ENCODE measurements at places on chromosomes 2 and 18.

DNA sequence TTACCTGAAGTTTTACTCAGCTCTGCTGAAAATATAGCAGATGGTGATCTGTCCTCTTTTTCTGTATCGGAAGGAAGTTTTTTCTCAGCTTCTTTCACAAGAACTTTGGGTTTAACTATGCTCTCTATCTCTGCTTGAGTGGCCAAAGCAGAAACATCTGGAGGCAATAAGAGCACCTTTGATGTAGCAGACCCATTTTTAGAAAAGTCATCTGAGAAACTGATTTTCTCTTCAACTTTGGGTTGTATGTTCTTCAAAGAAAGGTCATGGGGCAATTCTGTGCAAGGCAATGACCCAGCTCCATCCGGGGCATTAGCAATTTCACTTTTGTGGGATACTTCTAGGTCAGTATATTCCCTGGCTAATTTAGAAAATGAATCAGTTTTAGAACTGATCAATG, 25.2 kb downstream of the RTN4 start:
- DNase-seq = no peak

DNA sequence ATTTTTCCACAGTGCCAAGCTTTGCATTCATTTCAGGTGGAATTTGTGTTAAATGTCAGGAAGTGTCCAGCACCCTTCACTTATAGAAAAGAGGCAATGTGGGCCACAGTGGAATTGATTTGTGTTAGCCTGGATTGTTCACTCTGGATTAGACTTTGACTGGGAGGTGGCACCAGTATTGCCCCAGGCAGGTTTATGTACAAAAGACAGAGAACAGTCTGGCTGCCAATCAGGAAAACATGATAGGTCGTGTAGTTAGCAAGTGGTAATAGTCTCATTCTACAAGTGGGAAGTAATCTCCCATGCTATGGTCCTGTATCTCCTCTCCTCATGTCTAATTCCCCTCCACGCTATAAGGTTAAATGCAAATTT, 45.6 kb downstream of the RAB27B start:
- DNase-seq = no peak

DNA sequence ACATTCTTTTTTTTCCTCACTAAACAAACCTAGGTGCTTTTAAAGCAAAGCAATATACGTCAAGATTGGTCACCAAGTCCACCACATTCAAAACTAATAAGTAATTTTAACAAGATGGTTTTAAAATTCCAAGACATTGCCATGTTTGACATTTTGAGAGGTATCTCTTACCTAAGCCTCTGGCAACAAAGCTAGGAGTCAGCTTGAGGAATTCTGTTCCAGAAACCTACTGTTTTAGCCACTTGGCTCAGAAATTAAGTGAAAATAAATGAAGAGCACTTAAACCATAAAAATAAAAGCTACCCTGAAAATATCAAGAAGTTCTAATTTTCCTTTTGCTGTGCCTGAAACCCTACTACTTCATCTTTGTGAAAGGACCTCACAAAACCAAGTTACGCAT, 30.0 kb upstream of the CHMP3 start:
- no peak for DNase-seq

DNA sequence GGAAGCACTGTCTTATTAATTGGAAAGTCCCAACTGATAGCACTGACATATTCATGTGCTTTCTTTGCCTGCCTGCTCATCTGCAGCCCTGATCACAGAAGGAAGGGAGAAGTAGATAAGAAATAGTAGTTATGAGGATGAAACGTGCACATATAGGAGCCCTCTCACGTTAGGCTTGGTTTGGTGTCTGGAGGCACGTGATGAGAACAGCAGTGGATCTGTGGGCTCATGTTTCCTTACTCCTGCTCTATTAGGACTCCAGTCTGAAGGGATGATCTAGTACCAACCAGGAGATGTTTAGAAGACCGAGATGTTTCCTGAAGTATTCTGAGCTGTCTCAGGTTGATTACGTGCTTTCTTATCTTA, 84.9 kb downstream of the MAP4K4 start:
- DNase-seq = no peak

DNA sequence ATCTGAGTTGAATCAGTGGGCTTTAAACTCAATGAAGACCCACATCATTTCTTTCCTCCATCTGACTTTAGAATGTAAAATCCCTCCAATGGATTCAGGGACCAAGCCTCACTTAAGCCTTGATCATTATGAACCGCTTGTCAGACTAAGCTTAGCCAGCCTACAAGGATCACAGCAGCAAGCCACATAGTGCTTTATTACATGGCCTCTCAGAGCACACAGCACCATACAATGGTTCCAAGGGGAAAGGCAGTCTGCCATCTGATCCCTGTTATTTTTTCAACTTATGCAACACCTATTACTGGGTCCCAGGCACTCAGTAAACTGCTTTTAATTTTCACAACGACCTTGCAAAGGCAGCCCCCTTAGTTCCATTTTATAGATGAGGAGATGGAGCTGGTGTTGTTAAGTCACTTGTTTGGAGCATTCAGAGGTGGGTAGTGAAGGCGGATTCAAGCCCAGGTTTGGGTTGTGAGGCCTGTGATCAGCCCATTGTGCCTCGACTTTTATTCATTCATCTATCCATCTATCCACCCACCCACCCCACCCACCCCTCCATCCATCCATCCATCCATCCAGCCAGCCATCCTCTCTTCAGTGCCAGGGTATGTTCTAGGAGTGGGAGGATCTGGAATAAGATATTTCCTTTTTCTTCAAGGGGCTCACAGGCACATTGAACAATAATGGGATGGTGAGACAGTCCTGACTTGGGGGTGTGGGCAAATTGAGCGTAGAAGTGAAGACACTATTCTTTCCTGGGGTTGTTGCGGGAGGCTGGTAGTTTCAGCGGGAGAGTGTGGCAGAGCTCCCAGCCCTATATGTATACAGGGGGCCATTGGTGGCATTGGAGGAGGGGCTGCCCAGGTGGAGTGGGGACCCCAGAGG, 141.2 kb downstream of the MYCN start:
- no peak for DNase-seq

DNA sequence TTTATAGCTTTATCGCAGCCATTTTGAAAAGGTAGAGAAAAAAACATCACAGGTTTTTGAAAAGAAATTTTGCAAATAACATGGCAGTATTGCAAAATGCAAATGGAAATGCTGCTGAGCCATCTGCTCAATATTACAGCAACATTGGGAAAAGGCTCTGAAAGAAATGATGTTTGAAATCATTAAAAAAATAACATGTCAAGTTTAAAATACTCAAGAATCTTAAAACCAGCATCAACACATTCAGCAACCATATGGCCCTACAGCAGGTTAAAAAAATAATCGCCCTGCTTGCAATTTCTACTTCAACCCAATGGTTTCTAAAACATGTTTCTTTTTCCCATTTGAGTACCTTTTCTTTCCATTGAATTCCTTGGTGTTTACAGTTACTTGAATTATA, 289.4 kb downstream of the AFF3 start:
- DNase-seq = no peak

- no peak for DNase-seq
Measured at GRCh38 chr2:161710131-161710915, 86.1 kb downstream of the SLC4A10 start.

DNA sequence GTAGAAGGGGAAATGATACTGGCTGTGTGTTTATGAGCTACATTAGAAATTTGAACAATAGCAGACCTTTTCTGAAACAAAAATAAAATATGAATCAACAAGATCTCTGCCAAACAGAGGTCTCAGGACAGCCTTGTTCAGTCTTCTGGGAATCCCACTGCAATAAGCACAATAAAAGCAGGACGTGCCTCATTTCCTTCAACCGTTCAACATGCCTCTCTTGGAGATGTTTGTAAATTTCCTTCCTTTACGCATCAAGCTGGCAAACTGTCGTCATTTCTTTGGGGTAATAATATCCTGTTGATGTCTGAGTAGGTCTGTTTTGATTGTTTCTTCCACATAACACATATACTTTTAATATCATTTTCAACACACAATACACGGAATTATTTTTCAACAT, 77.2 kb downstream of the TCF4 start:
- no peak for DNase-seq

GRCh38 chr2:237482485-237482884, 4.6 kb upstream of the MLPH start:
- peak; percentile 8 for DNase-seq

DNA sequence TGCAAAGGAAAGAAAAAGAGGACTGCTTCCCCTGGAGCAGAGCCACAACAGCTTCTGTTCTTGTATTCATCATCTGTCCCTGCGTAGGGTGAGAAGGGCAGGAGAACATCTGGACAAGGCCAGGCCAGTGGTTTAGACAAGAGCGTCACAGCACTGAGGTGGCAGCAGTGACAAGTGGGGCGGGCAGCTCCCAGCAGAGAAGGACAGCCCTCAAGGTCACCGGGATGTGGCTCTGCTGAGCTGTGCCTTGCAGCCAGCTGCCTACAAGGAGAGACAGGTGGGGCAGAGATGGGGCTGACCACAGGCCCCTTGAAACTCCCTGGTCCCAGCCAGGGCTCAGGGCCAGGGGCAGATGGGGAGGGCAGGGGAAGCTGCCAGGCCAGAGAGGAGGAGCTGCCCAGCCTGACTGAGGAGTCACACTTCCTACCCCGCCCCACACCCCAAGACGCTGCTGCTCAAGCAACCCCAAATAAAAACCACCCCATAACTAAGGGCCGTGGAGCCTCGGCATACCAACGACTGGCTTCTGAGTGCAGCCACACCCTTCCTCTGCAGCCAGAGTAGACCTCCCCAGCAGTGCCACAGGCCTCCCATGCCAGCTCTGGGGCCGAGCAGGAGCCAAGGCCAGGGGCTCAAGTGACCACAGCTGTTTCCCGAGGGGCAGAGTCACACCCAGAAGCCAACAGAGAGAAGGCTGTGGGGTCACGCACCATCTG, 5.4 kb downstream of the RAB11FIP5 start:
- DNase-seq = peak; percentile 28

GRCh38 chr18:12408247-12408869, 629 bp downstream of the PRELID3A start:
- DNase-seq = no peak

GRCh38 chr2:56813490-56813889, 629.7 kb downstream of the CCDC85A start:
- no peak for DNase-seq

DNA sequence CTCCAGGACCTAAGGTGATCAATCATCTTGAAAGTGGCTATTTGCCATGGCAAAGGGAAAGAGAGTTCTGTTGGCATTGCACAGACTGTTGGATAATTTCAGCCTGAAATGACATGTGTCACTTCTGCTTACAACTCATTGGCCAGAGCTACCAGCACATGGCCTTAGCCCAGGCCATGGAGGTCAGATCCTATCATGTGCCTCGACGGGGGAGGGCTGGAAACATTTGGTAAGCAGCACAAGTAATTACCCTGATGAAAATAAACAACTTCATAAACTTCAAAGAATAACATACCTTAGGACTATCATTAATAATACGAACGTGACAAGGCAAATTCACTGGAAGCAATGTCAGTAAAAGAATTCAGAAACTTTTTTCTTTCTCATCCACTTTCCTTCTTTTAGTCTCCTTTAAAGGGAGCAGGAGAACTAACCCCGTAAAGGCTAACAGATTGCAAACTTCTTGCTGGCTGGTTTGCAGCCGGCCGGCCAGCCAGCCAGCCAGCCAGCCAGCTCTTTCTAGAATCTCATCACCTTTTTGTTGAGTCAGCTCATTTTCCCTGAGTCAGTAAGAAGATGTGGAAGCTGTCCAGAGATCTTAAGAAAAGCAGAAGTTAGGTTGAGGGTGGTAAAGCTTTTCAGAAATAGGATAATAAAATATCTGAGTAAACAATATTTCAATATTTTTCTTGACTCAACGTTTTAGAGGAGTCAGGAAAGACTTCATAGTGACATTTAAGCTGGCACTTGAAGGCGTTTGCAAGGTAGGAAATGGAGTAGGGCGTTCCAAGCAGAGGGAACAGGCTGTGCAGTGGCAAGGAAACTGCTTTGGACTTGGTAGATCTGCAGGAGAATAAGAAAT, 31.9 kb downstream of the CNRIP1 start:
- DNase-seq = no peak

GRCh38 chr2:96100893-96101304, 15.5 kb downstream of the ADRA2B start:
- DNase-seq = no peak

- peak; percentile 63 for DNase-seq
Measured at GRCh38 chr2:45889053-45889452, 237.6 kb downstream of the PRKCE start.
